Adipose tissue (tissue), 3 donors: ENCODE measurements at places on chromosomes 5 and 9. TPM values are rescaled to one million over a fixed set of nuclear protein-coding genes. Genes with fewer than 3 reads are reported as not detected.

Gene RANBP3L
- polyA plus RNA-seq = 0.05 TPM

Gene SPATA31A3
- polyA plus RNA-seq = not detected

Gene DOLK
- polyA plus RNA-seq = 9.5 TPM

Gene ORM1
- polyA plus RNA-seq = not detected

Gene TTC16
- polyA plus RNA-seq = 0.06 TPM

Gene SPATA31C1
- polyA plus RNA-seq = not detected

Gene PCDHA13
- 0.16 TPM for polyA plus RNA-seq

Gene TRIM23
- 2.5 TPM for polyA plus RNA-seq

Gene SLC26A2
- polyA plus RNA-seq = 2.9 TPM

Gene CCNG1
- 48.9 TPM for polyA plus RNA-seq

Gene PHYHD1
- polyA plus RNA-seq = 41.6 TPM

Gene SPEF2
- polyA plus RNA-seq = 1.3 TPM

Gene FAM163B
- polyA plus RNA-seq = not detected

Gene LCN1
- polyA plus RNA-seq = not detected

Gene OTULINL
- polyA plus RNA-seq = 7.3 TPM

Gene TMEFF1
- not detected for polyA plus RNA-seq

Gene ZDHHC11B
- polyA plus RNA-seq = 2.7 TPM

Gene F12
- not detected for polyA plus RNA-seq

Gene PCDHGA6
- polyA plus RNA-seq = 0.45 TPM

Gene NIPAL4
- 0.02 TPM for polyA plus RNA-seq

Gene LEAP2
- 0.70 TPM for polyA plus RNA-seq

Gene AK8
- 0.12 TPM for polyA plus RNA-seq
